ENCODE measurements at places on chromosomes 3 and 15.
A peak's percentile ranks its signal among the peaks of the same experiment; 100 is the strongest.

DNA sequence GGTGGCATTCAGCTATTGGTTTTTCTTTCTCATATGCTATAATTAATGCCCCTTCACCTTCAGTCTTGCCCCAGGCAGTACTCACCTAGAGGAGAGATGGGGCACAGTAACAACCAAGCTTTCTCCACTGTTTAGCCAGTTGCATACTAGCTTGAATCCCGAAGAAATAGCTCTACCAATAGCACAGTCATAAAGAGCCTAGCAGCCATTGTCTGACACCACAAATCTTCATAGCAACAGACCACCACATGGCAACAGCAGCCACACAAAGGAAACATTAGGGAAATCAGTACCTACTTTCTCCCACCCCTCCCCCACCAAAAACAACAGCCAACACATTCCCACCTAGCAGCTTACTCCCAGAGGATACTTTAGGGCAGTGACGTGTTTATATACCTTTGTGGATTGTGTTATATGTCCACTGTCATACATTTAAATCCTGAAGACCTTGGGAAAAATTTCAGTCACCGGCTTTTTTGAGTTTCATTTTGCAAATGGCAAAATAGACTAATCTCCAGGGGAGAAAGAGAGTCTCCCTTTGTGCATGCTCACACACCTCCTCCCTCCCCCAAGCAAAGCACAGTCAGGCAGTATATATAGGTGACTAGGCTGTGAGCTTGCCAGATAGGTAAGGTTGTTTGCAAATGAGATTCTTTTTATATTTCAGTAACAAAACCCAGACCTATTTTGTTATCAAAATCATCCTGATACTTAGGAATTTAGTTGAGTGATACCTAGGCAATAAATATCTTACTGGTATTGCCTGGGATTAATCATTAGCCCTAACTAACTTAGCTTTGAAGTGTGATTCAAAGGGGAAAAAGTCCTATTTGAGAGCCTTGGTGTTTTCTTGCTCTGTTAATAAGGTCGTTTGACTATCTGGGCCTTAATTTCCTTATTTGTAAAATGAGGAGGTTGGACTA, 140.6 kb downstream of the RBPMS2 start:
- DNase-seq = no peak

DNA sequence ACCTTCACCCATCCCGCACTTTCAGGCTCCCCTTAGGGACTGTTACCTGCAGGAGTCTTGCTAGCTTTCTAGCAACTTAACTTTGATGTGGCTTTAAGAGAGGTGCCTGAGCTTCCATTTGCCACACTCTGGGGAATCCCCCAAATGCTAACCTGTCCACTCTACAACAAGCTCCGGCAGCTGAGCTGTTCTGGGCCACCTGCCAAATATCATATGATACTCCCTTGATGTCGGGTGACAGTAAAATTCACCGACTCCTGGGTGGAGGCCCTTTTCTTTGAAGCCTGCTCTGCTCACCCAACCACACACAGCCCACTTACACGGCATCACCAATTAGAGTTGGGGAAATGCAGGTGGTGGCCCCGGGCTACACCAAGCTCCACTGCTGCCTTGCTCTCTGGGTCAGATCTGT, 38.0 kb upstream of the XCR1 start:
- no peak for DNase-seq

DNA sequence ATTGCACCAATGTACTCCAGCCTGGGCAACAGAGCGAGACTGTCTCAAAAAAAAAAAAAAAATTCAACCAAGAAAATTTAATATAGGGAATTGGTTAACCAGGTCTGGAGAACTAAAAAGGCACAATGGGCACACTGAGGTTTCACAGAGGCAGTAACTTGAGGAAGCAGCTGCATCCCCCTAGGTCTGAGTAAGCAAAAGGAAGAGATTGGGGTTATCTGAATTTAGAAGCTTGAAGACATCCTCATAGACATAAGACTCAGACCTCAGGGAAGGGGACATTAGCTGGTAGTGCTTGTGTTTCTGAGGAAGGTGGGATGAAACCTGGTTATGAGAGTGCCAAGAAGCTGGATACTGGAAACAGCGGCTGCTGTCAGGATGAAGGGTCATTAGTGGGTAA, 50.1 kb upstream of the LEKR1 start:
- no peak for DNase-seq

- DNase-seq = no peak
Measured at GRCh38 chr3:115836944-115837343, 213.6 kb downstream of the GAP43 start.

- DNase-seq = no peak
Measured at GRCh38 chr3:192090586-192090985, 629.6 kb downstream of the PYDC2 start.

DNA sequence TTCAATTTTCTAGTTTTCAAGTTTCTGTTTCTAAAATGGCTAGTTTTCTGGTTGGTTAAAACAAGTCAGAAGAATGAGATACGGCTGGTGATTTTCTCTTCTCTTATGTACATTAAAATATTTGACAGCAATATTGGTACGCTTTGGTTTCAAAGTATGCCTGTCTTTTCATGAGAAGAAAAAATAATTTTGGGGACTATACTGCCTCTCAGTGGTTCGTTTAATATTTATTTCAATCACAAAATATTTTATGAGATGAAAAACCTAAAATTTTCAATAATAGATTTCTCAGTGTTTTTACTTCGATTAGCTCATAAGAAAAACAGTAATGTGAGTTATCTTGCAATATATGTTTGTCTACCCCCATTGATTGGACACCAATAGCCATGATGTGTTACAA, 72.8 kb upstream of the AADACL2 start:
- DNase-seq = no peak

DNA sequence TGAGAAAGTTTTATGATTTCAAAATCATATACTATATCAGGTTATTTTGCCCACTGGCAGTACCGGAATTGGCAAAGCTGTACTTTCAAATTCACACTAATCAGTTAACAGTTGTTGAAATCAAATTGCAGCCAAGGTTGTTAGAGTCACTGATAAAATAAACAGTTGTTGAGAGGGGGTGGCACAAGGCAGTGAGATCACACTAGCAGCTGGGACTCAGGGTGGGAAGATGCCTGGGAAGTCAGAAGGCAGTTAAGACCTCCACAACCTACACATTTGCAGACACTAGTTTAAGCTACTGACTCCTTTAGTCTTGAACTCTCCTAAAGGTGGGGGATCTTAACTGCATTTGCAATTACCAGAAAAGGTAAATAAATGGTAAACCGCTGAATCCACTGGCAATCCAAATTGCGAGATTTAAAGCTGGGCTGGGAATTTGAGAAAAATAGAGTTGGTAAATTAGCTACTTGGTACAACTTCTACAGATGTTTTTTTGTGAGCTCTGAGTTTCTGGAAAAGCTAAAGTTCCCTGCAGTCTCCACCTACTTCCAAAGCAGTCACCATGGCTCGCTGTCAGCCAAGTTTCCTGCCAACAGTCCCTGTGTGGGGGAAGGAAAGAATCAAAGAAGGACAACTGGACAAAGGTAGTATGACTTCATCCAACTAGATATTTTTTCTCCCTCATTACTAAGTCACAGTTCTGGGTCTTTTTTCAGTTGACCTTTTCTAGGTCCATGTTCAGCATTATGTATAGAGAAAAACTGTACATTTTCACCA, 105.7 kb downstream of the ZNF385D start:
- peak; percentile 31 for DNase-seq

GRCh38 chr3:38507120-38507519, 11.0 kb downstream of the EXOG start:
- no peak for DNase-seq

- no peak for DNase-seq
Measured at GRCh38 chr15:26866298-26867199, at the start of gene GABRA5. Gene GABRA5, plus strand, starts transcription at chr15:26867062. Its CDS starts 2,187 bp downstream, at chr15:26869249.

DNA sequence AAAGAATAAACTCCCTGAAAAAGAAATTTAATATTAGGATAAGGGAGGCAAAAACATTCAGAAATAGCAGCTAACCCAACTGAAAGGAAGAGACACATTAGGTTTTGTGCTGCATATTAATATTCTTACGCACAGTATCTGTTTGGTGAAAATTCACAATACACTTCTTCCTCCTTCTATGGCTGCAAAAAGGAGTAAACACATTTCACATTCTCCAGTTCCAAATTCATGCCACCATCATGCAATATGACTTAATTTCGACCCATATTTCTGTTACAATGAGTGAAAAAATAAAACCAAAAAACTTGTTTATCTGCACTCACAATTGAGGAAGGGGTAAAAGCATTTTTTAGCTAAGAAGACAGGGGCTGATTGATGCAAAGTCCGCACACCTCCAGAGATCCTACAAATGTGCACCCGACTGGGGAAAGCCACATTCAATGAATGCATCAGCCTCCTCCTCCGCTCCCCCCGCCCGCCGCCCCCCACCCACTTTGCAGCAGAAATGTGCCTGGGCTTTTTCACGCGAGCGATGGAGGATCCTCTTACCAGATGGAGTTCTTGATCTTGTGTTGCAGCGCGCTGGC, 1.0 kb downstream of the RFX7 start:
- no peak for DNase-seq

GRCh38 chr3:49614936-49615335, 59.2 kb upstream of the APEH start:
- no peak for DNase-seq

DNA sequence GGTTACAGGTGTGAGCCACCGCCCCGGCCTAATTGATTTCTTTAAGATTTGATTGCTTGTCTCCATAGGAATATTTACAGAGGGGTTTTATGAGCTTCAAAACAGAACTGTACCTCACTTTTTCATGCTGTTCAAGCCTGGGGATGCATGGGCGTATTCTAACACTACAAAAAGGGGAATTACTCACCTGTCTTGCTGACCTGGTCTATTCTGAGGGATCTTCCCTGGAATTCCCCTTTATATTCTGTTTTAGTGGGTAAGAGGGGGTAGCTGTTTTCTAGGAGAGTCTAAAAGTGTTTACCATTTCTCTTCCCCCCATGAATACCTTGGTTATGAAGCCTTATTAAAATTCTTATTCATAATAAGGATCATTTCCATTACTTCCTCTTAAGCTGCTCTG, 48.1 kb downstream of the NME9 start:
- DNase-seq = no peak

DNA sequence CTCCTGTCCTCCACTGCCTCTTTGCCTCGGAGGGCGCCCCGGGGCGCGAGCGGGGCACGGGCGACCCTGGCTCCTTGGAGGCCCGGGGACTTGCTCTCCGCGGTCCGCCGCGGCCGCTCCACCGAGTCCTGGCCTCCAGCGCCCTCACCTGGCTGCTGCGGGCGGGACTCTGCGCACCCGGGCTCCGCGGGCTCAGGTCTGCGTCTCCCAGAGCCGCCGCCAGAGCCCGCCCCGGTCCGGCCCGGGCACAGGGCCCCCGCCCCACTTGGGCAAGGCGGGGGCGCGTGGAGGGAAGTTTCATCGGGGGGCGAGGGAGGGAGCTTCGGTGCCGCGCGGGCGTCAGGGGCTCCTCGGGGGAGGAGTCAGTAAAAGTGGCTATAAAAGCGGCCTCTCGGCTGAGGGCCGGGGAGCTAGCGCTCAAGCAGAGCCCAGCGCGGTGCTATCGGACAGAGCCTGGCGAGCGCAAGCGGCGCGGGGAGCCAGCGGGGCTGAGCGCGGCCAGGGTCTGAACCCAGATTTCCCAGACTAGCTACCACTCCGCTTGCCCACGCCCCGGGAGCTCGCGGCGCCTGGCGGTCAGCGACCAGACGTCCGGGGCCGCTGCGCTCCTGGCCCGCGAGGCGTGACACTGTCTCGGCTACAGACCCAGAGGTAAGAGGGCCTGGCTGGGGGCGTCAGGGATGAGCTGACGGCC, at the start of gene CEMIP:
Gene CEMIP, plus strand, starts transcription at position 407 of the 694 bp plus-strand sequence. CDS start 94,510 bp downstream, outside the sequence.
- DNase-seq = no peak

- no peak for DNase-seq
Measured at GRCh38 chr15:78618064-78618463, 2.7 kb downstream of the CHRNA3 start.

- no peak for DNase-seq
Measured at GRCh38 chr15:69474846-69475455, 22.3 kb downstream of the RPLP1 start.

DNA sequence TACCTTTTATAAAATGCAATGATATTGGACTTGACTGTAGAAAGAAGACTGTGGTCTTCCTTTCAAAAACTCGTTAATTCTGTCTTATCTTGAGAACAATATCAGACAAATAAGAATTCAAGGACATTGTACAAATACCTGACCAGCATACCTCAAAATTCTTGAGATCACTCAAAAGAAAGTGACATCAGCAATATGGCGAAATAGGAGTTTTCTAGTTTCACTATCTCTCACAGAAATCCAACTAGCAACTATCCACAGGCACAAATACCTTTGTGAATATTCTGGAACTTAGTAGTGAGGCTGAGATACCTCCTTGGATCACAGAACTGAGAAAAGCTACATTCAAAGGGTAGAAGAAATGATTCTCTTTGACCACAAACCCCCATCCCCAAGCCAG, 419.7 kb downstream of the ZNF385D start:
- no peak for DNase-seq

DNA sequence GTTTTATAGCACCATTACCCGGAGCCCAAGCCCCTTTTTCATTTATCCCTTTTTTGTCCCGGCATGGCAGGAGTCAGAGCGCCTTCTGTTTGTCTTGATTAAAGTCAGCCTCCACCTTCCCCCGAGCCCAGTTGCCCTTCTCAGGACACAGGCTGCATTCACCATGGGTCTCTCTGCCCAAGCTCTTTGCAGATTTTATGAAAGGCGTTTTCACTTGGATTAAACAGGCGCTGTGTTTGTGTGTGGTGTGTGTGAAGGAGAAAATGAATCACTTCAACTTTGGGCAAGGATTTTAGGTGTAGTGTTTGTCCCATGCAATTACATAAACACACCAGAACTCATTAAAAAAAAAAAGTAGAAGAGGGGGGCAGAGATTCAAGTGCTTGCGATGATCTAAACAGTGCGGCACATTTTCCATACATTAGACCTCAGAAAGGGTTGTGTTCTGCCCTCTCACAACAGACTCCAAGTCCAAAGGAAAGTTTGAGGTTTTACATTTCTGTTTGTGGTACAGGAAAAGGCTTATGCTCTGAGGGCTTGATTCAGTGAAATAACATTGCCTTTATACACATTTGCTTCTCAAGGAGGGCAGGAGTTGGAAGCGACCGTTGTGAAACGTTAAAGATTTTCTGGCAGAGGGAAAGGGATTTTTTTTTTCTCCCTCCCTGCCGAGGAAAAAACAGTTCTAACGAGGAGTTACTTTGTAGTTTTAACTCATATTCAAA, 14.5 kb upstream of the IL16 start:
- no peak for DNase-seq

DNA sequence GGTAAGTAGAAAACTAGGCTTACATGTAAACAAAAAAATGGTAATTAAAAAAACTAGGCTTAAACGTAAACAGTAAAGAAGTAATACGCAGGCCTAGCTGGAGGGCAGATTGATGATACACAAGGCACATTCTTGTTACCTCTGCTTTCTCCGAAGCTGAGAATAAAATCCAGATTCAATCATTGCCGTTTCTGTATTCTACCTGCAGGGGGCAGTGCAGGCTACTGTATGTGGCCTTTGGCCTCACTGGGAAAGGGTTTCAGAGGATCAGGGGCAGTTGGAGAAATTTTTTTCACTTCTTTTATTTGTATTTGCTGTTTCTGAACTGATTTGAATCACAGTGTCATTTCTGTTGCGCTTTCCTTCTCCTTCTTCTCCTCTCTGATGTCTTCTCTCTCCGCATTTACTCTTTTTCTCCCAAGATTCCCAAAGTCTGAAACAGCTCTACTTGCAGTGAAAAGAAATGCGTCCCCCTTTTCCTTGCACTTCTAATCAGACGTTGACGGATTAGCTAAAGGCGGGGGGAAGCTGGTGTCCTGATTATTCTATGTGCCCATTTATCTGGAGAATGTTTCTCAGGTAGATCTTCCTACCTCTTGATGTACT, 67.1 kb upstream of the MCTP2 start:
- DNase-seq = no peak

- DNase-seq = no peak
Measured at GRCh38 chr3:71525391-71525790, 58.1 kb downstream of the FOXP1 start.

GRCh38 chr3:44442596-44443309, 34.7 kb downstream of the ZNF445 start:
- DNase-seq = no peak

Data from thoracic aorta (tissue), 2 donors.